Vagina (tissue), 2 donors: ENCODE measurements at places on chromosomes 5 and 9.

DNA sequence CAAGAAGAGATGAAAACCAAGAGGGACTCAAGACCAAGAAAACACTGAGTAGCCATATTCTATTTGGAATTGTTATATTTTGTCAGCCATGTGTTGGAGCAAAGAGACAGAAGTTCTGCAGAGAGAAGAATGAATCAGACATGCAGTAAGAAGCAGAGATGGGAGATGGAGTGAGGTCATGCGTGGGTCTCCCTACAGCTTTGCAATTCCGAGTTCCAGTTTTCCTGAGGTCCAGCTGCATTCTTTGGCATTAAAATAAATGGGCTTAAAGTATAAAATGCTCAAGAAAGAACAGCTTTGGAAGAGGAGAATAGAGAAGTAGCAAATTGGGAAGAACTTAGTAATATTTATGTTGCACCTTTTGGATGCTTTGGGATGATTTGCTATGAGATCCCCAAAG, 361.6 kb downstream of the NPR3 start:
- no peaks in the 10 kb centered on the region for H3K27me3 ChIP-seq
- H3K27ac ChIP-seq = no peak overlapping the region
- no peak for DNase-seq
- H3K4me1 ChIP-seq = no peaks in the 10 kb centered on the region
- H3K36me3 ChIP-seq = no peaks in the 10 kb centered on the region
- no peak overlapping the region for H3K4me3 ChIP-seq

- H3K36me3 ChIP-seq = no peaks in the 10 kb centered on the region
- no peak for DNase-seq
- H3K4me3 ChIP-seq = no peak overlapping the region
- H3K27me3 ChIP-seq = no peaks in the 10 kb centered on the region
- no peaks in the 10 kb centered on the region for H3K4me1 ChIP-seq
Measured at GRCh38 chr5:98497418-98497817, 276.0 kb upstream of the RGMB start.

GRCh38 chr9:136687721-136688223, 515 bp upstream of the AGPAT2 start:
- H3K36me3 ChIP-seq = no peaks in the 10 kb centered on the region
- no peak for DNase-seq
- no peaks in the 10 kb centered on the region for H3K27me3 ChIP-seq
- H3K4me3 ChIP-seq = peak overlapping the region; percentile 90

DNA sequence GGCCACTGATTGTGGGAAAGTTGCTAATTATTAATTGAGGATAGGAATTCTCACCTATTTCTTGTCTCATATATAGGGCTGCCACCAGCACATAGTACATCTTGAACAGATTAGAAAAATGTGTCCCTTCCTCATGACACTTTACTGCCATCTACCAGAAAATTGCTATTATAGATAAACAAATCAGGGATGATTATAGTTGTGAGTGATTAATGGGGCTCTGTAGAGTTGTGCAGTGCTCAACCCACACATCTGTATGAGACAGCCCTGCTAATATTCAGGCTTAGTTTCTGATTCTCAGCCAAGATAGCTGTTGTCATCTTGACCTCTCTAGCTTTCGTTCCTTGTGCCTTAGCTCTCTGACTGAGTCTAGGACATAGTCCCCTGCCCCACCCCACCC, 373.3 kb downstream of the TLE4 start:
- H3K4me3 ChIP-seq = no peak overlapping the region
- no peaks in the 10 kb centered on the region for H3K27me3 ChIP-seq
- no peaks in the 10 kb centered on the region for H3K4me1 ChIP-seq

GRCh38 chr9:70145981-70146380, 102.3 kb downstream of the MAMDC2 start:
- H3K36me3 ChIP-seq = no peaks in the 10 kb centered on the region
- H3K4me3 ChIP-seq = no peak overlapping the region
- H3K27ac ChIP-seq = no peak overlapping the region
- H3K4me1 ChIP-seq = peaks cover 9% of the 10 kb centered on the region

DNA sequence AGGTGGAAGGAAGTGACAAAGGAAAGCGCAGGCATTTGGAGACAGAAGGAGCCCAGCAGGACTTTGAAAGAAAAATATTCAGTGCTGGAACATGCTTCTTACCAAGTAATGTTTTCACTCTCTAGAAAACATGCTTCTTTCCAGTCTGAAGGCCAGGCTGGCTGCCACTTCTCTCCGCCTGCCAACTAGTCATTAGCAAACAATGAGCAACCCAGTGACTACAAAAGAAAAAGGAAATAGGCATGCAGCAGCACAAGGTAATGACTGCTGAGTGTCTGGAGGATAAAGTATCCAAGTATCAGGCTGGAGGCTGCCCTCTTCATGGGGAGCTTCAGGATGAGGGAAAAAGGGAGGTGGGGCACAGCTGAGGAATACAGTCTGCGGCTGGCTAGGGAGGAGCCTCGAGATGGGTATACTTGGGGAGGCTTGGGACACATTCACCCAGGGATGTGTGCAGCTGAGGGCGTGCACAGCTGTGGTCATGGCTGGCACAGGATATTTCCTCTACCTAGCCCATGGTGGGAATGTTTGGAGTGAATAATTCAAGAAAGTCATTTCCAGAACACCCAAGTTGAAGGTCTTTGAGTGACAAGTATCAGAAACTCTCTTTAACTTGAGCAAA, 161.5 kb upstream of the KIF2A start:
- H3K4me1 ChIP-seq = no peaks in the 10 kb centered on the region
- H3K36me3 ChIP-seq = no peaks in the 10 kb centered on the region
- H3K27ac ChIP-seq = no peak overlapping the region
- no peak overlapping the region for H3K4me3 ChIP-seq
- no peak for DNase-seq

GRCh38 chr5:40958811-40959210, 49.5 kb downstream of the C7 start:
- H3K4me3 ChIP-seq = no peak overlapping the region
- no peaks in the 10 kb centered on the region for H3K4me1 ChIP-seq
- H3K27me3 ChIP-seq = no peaks in the 10 kb centered on the region
- DNase-seq = no peak
